Inflammatory macrophage treated with lipopolysaccharide for 4 hours (primary cell): ENCODE measurements at places on chromosomes 11 and 22.

DNA sequence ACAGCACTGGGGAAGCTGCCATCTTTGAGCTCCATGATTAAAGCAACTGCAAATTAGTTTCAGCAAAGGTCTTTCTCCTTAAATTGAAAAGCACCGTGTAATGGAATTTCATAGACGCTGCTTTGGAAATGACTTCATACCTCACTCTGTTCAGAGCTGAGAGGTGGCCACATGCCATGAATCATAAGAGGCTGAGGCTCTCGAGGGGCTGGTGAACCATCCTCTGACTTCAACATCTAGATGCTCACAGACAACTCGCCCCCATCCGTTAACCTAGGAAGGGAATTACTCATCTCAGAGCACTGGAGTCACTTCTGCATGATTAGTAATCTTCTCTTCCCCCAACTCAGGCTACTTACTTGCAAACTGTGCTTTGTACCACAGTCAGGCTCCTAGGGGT is 122.3 kb downstream of the RCN1 start:
- no peak for DNase-seq

- DNase-seq: no peak
These were observed 19.1 kb upstream of the RCN1 start for GRCh38 chr11:32071811-32072210.

GRCh38 chr22:41092023-41092817 is at the start of gene EP300:
Gene EP300 (plus strand): TSS chr22:41092592. CDS start chr22:41093005, 413 bp downstream.
- peak; percentile 76 for DNase-seq

GRCh38 chr11:2561696-2562581 is 117.1 kb downstream of the KCNQ1 start:
- DNase-seq: no peak
